ENCODE measurements at places on chromosomes 2 and 18.

- DNase-seq, result no peak
Observed at GRCh38 chr2:24038786-24039499, 8.2 kb downstream of the WDCP start.

- DNase-seq, result no peak
Observed at GRCh38 chr2:234075518-234075915, 25.0 kb downstream of the SPP2 start.

DNA sequence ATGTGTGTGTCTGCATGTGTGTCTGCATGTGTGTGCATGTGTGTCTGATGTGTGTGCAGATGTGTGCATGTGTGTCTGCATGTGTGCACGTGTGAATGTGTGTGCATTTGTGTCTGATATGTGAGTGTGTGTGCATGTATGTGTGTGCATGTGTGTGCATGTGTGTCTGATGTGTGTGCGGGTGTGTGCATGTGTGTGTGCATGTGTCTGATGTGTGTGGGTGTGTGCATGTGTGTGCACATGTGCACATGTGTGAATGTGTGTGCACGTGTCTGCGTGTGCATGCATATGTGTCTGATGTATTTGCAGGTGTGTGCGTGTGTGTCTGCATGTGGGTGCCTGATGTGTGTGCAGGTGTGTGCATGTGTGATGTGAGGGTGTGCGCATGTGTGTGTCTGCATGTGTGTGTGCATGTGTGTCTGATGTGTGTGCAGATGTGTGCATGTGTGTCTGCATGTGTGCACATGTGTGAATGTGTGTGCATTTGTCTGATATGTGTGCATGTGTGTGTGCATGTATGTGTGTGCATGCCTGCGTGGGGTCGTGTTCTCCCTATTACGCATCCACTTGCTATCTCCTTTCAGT is 470.1 kb upstream of the HS6ST1 start:
- DNase-seq, result no peak

DNA sequence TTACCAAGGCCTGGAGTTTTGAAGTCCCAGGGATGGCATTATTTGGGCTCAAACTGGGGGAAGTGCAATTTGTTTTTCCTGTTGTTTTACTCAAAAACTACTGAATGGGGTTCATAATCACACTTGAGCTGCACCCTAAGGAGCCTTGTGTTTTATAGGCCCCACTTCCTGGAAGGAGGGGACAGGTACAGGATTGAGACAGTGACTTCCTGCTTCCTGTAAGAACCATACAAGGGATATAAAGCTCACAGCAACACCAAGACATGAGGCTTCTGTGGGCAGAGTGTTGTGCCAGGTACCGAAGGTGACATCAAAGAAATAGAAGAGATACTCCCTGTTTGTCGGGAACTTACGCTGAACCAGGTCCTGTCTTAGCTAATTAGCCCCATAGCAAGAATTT is 70.4 kb upstream of the SKOR2 start:
- DNase-seq, result no peak

DNA sequence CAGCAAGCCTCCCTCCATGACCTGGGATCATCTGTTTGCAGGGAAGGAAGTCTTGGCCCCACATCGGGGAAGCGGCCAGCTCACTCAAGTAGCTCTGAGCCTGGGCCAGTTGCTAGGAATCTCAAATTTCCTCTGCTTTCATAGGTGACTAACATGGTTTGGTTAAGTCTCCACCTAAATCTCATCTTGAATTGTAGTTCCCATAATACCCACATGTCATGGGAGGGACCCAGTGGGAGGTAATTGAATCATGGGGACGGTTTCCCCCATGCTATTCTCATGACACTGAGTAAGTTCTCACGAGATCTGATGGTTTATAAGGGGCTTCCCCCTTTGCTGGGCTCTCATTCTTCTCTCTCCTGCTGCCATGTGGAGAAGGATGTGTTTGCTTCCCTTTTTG is 75.2 kb downstream of the LBH start:
- no peak for DNase-seq

DNA sequence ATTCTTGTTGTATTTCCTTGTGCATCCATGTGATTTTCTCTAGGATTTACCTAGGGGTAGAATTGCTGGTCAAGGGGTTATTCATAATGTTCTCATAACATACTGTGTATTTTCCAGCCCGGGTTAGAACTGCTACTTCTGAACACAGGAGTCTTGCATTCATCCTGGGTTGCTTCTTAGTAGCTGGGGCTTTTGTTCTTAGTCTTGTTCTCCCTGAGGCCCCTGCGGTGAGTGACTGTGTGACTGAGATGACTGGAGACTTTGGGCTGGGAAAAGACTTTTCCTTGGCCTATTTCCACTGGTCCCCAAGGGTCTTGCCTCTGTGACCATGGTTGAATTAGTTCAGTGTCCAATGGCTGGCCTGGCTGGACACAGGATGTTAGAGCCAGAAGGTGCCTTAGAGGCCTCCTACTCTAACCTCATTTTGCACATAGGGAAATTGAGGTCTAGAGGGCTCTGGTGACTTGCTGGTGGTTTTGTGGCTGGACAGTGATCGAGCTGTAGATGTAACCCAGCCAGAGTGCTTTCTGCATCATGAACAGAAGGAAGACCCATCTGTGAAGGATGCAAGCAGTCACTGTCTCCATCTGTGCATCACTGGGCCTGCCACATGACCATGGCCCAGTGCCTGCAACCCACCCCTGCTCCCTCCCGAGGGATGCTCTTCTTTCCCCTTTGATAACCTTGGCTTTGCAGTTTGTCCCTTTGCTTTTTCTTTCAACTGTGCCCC is 233.3 kb downstream of the FHOD3 start:
- DNase-seq, result no peak

DNA sequence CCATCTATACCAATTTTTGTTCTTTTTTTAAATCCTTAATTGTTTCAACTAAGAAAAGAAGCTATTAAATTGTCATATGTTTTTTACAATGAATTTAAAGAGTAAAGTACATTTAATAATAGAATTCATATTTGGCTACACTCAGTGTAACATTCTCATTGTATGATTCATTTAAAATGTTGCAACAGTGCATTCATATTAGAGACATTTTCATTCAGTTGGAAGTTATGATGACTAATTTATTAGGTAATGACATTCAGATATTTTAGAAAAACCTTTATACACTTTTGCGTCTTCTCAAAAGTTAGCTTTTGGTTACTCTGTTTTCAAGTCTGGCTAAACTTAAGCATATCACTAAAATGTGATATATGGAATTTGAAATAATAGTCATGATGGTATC is 887.5 kb upstream of the NRXN1 start:
- DNase-seq, result peak; percentile 3

DNA sequence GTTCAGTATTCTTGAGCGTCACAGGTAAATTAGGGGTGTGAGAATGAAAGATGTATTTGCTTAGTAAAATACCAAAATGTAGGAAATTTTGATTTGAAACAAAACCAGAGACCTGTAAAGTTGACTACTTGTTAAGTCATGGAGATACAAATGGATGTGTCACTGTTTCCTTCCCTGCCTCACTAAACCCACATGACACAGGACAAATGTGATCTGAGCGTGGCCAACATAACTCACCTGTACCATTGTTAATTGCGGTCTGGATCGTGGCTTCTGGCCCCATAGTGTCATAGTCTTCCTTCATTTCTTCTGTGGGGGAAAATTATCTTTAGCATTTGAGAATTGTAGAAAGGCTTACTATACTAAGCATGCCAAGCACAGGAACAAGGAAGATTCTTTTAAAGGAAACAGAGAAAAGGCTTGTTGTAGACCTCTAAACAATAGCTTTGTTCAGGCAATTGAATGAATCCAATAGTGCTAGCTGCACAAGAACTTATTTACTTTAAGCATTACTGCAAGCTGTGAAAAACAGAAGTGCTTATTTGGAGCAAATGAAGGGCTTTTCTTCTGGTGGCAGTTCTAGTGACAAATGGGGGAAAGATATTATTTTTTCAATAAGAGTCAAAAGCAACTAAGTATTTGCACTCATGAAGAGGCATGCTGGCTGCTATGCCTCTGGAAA is 95.2 kb downstream of the ZEB2 start:
- DNase-seq, result no peak

- DNase-seq, result no peak
Observed at GRCh38 chr18:38790303-38790702, 1224.7 kb upstream of the CELF4 start.

GRCh38 chr2:20519309-20519708 is 72.4 kb downstream of the RHOB start:
- DNase-seq, result no peak

DNA sequence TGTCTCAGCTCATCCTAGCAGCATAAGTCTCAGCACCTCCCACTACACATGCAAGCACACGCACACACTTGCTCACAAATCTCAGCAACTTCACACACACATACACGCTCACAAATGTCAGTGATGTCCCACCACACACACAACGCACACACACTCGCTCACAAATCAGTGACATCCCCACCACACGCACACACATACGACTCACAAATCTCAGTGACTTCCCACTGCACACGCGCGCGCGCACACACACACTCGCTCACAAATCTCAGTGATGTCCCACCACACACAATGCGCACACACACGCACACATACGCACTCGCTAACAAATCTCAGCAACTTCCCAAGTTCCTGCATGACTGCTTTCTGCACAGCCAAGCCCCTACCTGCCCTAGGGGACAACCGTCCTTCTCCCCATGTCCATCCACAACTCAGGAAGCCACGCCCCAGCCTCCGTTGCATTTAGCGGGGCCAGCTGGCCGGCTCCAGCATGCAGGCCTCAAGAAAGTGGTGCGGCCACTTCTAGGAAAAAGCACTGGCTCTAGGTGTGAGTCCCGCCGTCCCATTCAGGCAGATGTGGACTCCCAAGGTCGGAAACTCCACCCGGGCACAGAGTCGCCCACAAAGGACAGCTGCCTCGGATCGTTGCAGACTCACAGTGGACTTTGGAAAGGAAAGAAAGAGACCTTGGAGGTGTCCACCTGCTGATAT is 180.1 kb upstream of the SALL3 start:
- DNase-seq, result no peak

DNA sequence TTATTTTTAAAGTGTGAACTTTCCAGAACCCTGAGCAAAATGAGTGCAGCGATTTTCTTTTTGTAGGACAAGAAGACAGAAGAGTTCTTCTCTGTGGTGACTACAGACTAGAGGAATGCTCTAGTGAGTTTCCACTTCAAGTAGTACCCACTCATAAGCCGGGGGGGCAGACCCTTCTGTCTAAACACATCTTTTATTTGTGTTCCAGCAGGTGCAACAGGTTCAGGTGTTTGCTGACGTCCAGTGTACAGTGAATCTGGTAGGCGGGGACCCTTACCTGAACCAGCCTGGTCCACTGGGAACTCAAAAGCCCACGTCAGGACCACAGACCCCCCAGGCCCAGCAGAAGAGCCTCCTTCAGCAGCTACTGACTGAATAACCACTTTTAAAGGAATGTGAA is 25.2 kb downstream of the PTRHD1 start:
- DNase-seq, result no peak

GRCh38 chr2:20652673-20653575 is 2.0 kb upstream of the HS1BP3 start:
- no peak for DNase-seq

DNA sequence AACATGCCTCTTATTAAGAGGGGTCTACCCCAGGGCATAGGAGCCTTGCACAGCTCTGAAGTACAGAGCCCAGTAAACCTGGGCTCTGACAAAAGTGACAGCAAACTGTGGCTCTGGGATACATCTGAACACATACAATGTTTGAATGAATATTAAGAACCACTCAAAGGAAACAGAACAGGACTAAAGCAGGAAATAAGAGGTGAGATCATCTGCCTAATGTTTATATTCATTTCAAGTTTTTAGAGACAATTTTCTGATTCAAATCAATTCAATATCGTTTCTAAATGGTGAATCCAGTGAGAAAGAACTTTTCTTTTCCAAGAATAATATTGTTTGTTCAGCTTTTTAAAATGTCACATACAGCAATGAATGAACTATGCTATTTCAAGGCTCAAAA is 136.7 kb upstream of the CAVIN2 start:
- no peak for DNase-seq

- DNase-seq, result no peak
Observed at GRCh38 chr18:72742002-72742401, 125.8 kb downstream of the NETO1 start.

- no peak for DNase-seq
Observed at GRCh38 chr18:54134053-54134452, 90.4 kb downstream of the MBD2 start.

DNA sequence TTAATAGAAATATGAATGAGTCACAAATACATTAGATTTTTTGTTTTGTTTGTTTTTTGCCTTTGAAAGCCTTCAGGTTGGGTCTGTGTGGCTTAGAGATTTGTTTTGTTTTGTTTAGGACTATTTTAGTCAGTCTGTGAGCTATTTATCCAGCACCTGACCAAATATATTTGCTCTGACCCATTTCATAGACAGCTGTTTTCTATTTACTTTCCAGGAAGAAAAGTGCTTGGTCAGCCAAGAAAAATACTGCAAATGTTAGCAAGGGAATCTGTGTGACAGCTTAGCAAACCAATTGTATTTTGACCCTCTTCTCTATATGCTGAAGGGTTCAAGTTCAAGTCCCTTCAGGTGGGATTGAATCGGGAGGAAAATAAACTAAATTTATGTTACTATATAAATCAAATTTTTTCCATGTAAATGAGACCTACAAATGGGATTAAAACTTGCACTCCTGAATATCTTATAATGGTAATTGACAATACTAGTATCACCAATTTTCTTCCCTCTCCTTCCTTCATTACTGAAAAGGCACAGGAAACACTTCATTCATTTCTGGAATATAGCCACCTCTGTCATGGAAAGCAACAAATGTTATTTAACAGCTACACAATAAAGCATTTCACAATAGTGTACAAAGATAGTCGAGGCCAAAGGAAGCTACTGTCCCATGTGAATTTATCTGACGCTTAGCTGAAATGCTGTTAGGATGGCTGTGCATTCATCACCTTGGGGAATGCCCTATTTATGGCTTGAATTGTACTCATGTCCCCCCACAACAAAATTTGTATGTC is 23.1 kb upstream of the KLF7 start:
- peak; percentile 79 for DNase-seq

DNA sequence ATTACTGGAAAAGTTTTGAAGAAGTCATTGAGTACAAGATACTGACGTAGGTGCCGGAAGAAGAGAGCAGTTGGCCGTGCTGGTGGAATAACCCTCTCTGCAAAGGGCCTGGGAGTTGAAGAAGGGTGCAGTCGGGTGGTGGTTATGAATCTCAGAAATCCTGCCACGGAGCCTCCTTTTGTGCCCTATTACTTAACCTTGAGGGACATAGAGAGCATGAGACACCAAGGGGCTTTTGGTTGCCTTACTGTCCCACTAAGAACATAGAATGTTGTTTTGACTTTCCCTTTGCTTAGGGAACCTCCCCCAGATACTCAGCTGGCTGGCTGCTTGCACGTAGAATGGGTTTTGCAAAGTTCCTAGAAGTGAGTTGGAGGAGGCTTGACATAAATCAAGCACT is 1.3 kb upstream of the CD28 start:
- no peak for DNase-seq

DNA sequence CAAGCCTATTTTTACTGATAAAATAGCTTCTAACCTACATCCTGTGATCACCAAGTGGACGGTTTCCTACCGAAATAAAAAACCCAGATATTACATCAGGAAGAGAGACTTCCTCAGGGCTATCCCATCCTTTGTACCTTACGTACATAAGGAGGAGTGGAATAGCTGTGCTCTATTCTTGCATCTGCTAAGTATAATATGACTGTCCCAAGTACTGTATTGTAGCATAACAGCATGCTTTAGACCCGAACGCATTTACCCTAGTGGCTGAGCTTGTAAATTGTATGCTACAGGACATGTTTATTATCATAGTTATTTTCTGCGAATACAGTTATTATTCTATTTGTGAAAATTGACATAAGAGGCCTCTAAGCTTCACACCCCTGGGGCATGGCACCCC is 302.4 kb downstream of the CLIP4 start:
- DNase-seq, result no peak
